Natural killer cell (primary cell): ENCODE measurements at places on chromosomes 7 and 10.
A peak's percentile ranks its signal among the peaks of the same experiment; 100 is the strongest.

DNA sequence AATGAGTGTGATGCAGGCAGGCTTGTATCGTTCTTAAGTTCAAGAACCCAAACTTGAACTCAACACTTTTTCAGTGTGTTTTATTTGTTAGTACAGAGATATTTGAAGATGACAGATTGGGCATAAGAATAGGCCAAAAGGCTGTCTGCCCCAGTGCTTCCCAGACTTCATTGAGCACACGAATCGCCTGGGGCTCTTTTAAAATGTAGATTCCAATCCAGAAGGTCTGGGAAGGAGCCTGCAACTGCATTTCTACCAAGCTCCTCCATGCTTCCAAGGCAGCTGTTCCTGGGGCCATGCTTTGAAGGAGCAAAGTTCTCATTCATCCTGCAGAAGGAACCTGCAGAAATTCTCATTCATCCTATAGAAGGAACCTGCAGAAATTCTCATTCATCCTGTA, 114.5 kb upstream of the INSYN2A start:
- no peak for DNase-seq

GRCh38 chr10:98276311-98276710, 8.3 kb upstream of the LOXL4 start:
- no peak for DNase-seq

DNA sequence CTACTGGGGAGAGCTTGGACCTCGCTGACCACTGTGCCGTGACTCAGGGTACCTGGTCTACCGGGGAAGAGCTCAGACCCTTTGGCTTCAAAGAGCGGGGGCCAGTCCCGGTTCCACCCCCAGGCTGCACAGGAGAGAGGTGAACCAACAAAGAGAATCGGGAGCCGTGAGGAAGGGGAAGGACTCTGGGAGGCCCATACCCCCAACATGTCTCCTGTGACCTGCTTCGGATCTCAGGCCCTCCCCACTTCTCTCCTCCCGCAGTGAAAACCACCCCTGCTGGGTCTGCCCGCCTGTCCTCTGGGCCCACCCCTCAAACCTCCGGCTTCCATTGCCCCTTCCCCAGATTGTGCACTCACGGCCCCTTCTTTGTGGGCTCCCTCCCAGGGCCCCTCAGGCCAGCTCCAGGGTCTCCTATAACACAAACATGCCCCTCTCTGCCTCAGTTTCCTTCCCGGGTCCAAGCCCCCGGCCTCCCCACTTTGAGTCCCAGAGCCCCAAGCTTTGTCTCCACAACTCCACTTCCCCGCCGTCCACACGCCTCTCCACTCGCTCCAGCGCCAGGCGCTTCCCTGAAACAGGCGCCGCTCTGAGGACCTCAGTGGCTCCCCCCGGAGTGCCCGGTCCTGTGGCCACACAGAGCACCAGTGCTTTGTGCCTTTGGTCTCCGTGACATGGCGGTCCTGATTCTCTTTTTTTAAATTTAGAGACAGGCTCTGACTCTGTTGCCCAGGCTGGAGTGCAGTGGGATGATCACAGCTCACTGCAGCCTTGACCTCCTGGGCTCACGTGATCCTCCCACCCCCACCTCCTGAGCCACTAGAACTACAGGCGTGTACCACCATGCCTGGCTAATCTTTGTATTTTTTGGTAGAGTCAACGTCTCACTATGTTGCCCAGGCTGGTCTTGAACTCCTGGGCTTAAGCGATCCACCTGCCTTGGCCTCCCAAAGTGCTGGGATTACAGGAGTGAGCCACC, 7.5 kb upstream of the INTS1 start:
- no peak for DNase-seq

GRCh38 chr10:62759599-62760175, 44.8 kb upstream of the ADO start:
- DNase-seq = no peak

DNA sequence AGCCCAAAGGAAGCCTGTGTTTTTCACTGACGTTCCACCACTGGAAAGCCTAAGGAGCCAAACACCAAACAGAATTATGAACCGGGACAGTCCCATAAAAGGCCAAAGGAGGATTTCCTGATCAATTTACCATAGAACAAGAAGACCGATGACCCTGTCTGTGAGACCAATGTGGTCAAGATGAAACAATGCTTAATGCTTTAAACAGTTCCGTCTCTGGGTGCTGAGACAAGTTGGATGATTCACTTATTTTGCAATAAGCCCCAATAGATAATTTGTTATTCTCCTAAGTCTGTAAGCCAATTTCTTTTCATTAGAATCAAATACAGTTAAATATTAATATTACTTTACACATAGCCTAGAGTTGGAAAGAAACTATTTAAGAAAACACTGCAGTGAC, 134.9 kb downstream of the MICU1 start:
- DNase-seq = no peak

DNA sequence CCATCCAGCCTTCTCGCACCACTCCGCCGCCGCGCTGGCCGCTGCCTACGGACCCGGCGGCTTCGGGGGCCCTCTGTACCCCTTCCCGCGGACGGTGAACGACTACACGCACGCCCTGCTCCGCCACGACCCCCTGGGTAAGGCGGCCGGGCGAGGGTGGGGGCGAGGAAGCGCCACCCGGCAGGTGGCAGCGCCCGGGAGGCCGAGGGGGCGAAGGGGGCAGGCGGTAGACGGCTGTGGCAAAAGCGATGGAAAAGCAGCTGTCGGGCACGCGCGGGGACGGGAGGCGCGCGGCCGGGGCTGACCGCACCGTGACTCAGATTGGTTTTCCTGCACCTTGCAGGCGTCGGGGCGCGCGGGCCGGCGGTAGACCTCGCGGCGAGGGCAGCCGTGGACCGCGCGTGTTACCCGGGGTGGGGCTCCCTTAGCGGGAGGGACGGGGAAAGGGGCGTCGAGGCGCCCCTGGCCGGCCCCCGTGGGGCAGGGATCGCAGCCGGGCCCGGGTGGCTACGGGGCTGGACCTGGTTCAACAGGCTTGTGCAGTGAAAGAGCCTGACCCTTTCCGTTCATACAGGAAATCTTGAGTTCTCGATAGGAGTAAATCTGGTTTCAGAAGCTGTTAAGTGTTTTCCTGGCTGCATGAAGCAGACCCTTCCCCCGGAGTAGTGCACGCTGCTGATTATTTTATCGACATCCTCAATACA, 608 bp downstream of the HHEX start:
- DNase-seq = peak; percentile 88

DNA sequence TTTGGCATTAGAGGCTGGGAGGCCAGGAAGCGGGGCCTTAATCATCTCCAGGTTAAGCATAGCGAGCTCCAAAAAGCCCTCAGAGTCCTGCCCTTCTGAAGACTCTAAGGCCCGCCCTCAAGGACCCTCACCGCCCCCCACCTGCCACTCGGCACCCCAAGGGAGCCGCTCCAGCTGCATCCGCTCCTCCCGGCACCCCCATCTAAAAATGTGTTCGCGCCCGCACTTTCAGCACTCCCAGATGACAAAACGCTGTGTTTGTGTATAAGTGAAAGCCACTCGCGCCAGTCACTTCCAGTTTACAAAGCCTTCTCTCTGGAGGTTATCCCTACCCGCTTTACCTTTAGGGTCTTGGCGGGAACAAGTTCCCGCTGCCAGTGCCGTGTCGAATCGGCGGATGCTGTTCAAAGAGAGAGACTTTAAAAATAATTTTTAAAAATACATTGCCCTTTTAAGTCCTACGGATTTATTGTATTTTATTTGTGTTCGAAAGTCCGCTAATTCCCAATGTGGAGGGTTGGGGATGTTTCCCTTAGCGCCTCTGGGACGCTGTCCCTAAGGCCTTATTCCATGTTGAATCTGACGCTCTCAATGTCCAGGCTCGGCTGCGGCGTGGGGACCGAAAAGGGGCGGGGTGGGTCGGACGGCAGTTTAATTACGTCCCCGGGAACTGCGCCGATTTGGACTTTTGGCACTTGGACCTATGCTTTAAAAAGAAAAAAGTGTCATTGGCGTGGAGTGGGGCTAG, at the start of the genes DCLRE1A and NHLRC2:
Gene DCLRE1A (minus strand): TSS at position 70 of the 748 bp plus-strand sequence. CDS start 900 bp downstream, outside the sequence.
Gene NHLRC2 (plus strand): TSS at position 649 of the 748 bp plus-strand sequence. CDS start 212 bp downstream, outside the sequence.
- DNase-seq = peak; percentile 54

GRCh38 chr7:4738711-4739527, 36.5 kb upstream of the AP5Z1 start:
- DNase-seq = peak; percentile 63

DNA sequence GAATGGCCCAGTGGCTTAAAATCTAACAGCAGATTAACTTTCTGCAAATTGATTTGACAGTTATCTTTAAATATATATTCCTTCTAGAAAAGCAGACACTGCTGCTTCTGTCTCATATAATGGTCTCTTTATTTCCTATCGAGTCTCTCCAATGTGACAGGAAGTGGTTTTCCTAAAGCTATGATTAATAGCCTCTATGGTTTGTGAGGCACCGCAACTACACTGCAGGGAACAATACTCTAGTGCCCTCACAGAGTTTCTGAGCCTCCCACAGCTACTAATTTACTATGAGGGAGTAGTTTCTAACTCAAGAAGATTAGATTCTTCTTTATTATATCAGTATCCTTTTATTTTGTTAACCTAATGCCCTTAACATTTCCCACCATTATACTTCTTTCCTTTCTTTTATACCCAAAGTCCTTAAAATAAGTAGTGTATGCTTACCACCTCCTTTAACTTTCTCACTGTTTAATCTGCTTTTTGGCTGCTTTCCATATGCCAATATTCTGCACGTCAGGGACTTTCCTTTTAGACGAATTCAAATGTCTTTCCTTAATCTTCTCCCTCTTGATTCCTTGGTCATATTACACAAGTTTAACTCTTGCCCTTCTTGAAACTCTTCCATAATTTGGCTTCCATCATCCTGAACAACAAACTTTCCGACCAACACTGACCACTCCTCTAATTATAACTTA, 23.8 kb upstream of the AHR start:
- DNase-seq = no peak

GRCh38 chr7:43872406-43873110, 3.2 kb upstream of the MRPS24 start:
- no peak for DNase-seq

- DNase-seq = no peak
These were observed 179.1 kb upstream of the STEAP4 start for GRCh38 chr7:88485821-88486220.

DNA sequence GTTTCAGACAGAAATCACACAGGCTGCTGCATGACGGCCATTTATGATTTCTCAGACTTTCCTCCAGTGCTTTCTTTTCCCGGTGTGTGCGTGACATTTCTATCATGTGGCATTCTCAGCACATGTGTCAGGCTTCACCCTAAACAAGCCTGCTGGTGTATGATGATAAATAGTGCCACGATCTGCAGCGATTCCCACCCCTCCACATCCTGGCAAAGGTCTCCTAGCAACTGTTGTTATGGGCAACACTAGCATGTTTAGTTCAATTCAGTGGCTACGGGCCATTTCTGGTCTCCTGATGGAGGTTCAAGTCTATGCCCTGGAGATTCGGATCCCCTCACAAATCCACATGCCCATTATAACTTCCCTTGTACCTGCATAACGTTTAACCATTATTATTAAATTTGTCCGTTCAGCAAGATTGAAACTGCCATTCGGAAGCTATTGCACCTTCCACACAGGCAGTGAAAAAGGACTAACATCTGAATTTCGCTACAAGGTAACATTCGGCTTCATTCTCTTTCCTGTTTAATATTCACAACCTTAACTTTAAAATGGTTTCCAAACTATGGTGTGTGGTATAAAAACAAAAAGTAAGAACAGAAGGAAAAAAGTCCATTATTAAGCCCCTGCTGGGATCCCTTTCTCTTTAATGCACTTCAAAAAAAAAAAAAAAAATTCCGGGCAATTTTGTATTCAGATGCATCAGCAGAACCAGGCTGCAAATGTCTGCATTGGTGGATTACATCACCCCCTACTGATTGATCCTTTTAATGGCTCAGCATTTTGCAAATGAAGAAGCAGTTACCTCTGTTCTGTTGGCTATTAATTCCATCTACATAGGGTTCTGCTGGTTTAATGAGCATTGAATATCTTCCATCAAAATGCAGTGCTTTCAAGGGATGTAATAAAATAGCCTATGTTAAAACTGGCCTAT, 90.2 kb downstream of the FRMD4A start:
- DNase-seq = peak; percentile 11

DNA sequence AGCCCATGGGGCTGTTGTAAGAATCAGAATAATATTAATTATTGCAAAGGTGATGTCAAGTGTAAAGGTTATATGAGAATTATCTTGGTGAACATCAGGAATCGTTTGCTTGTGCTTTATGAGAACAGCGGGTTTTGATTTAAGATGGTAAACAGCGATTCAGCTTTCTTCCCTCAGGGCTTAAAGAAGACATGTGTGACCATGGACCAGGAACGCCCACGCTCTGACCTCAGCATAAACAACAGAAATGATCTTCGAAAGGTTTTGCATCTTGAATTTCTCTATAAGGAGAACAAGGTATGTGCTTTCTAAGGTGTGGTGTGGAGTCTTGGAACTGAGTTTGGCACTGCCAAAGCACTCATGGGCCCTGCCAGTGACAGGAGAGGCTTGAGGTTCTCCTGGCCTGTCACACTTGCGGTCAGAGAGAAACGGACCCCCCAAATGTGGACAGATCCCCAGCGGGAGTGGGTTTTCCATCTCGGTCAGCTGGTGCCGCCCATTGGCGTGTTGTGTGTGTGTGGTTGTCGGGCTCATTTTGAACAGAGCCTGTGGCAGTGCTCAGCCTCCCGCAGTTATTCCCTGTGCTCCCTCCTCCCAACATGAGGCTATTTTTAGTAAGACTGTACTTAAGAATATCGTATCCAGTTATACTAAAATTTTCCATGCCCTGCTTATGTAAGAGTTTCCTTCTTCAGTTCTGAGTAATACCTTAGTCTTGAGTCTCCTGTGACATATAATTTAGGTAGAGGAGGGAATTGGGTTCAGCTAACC, 7.2 kb downstream of the MINDY4 start:
- DNase-seq = no peak

GRCh38 chr7:144527051-144527471, 123.6 kb upstream of the NOBOX start:
- DNase-seq = no peak

- no peak for DNase-seq
These were observed 13.5 kb upstream of the ITIH2 start for GRCh38 chr10:7689591-7689990.

DNA sequence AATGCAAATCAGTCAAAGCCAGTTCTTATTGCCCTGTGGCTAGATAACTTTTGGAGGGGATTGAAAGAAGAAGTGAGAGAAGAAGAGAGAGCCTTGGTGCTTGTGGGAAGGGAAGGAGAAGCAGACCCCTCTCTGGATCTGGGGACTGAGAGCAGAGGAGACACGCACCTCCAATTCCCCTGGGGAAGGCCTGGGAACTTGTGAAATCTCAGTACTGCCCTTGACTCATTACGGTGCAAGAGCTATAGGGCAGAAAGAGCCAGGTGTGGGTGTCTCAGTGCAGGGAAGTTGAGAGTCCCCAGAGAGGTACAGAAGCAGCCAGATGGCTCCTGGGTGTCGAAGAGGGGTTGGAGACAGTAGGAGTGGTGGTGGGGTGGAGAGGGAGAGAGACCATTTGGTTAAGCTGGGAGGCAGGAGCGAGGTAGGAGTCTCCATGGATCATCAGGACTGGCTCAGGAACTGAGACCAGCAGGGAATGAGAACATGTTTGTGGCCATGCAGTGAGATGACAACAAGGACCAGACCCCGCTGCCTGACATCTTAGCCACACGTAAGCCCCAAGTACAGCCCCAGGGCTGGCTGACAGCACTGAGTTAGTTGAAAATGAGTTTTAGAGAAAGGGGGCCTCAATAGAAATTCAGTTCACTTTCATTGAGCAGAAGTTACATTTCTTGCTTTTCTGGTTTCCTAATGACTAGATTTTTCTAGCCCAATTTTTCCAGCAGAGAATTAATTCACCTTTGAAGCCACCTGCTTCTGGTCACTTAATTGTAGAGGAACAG, 238.2 kb downstream of the BUB3 start:
- DNase-seq = no peak
